BJ (cell line): ENCODE measurements at places on chromosomes 2 and 18. TPM values are rescaled to one million over a fixed set of nuclear protein-coding genes. Genes with fewer than 3 reads are reported as not detected.
A peak's percentile ranks its signal among the peaks of the same experiment; 100 is the strongest.

DNA sequence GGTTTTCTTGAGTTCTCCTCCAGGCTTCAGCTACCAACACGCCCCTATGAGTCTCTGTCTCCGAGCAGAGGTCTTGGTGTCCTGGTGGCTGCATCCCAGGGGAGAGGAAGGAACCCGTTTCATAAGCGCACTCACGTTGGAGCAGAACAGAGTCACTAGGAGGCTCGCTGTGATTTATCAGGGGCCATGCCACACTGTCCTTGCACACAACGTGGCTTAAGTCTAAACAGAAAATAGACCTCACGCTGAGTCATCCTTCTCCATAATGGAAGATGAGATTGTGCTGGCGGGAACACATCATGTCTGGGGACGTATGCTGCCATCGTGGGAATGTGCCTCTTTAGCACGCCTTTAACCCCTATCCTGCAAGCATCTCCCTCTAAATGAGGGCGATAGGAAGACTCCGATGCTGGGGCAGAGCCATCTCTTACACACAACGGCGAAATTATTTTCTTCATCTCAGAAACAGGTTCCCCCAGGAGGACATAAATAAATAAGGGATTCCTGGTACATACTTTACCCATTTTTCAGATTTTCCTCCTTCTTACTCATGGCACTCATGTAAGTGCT lies 211.4 kb downstream of the KLHL29 start:
- DNase-seq, result peak; percentile 31

DNA sequence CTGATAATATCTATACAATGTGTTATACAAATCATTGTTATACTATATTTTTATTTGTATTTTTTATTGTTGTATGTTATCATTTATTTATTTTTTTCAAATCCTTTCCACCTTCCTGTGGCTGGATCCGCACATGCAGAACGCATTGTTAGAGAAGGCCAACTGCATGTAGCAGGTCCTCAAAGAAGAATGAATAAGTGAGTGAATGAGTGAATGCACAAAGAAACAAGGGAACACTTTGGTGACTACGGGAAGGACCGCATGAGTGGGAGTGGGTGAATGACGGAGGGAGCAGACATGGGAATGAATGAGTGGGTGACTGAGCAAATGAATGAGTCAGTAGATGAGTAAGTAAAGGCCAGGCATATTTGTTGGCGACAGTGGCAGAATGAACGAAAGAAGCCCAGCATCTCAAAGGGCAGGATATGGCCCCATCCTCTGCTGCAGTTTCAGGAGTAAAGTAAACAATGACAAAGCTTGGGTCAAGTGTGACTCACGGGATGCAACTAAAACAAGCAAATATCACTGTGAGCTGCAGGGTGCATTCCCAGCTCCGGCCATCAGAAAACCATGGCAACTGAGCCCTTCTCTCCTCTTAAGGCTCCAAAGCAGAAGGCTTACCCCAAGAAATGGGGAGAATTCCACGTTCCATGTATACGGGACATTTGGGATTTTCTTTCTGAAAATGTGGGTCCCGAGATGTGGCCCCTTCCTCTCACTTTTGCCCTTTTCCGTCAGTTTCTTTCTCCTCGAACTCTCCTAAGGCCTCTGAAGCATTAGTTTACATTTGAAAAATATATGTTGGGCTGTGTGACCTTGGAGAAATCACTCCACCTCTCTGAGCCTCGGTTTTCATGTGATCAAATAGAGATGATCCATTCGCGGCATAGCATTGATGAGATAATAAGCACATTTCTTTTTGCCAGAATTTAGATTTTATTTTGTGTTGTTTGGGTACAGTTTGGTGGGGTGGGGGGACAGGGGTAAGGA lies 24.5 kb downstream of the KCNF1 start:
- DNase-seq, result peak; percentile 97

GRCh38 chr18:40930211-40930882 lies 1024.7 kb upstream of the PIK3C3 start:
- DNase-seq, result no peak

Gene ABCG8
- polyA plus RNA-seq, result not detected in 2 replicates

- peak; percentile 43 for DNase-seq
These were observed 94.7 kb upstream of the ARHGAP15 start for GRCh38 chr2:143034292-143035074.

Gene SERPINB11
- not detected in 2 replicates for polyA plus RNA-seq

DNA sequence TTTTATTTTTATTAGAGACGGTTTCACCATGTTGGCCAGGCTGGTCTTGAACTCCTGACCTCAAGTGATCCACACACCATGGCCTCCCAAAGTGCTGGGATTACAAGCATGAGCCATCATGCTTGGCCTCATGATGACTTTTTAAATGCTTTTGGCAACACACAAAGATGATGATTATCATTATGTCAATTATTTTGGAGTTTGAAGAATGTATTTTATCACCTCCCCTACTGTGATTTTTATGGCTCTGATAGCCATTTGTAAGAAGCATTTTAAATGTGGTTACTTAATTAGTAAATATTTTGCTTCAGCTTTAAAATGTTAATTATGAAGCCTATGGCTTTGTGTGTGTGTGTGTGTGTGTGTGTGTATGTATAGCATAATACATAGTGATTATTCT lies 45.1 kb upstream of the RAB27B start:
- no peak for DNase-seq

GRCh38 chr2:135063210-135063609 lies 11.1 kb downstream of the RAB3GAP1 start:
- DNase-seq, result no peak

Gene SCN2A
- 0.05 and 0.07 TPM in 2 replicates for polyA plus RNA-seq

DNA sequence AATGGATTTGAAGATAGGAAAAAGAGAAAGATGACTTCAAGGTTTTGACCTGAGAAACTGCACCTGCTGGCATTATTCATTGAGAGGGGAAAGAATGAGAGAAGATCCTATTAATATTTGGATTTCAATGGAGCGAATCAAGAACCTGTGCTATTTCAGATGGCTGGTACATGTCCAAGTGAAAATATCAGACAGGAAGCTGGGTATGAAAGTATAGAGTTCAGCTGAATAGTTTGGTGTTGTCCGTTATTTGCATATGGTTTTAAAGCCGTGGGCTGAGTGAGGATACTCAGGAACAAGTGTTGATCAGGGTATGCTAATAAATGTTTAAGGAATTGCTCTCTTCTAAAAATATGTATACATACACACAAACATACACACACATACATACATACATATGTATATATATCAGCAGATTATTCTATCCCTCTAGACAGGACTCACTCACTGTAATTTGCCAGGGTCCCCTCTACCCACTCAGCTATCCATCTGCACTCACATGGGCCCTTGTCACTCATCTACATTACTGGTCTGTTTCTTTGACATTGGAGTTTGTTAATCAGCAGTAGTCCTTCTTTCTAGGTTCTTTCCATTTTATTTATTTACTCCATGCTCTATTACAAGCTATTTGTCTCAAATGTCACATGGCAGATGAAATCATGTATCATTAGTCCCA lies 33.9 kb upstream of the IKZF2 start:
- no peak for DNase-seq

Gene ACYP2
- 7.0 and 9.7 TPM in 2 replicates for polyA plus RNA-seq

Gene HOXD1
- polyA plus RNA-seq, result not detected in 2 replicates

Gene SCTR
- not detected in 2 replicates for polyA plus RNA-seq

DNA sequence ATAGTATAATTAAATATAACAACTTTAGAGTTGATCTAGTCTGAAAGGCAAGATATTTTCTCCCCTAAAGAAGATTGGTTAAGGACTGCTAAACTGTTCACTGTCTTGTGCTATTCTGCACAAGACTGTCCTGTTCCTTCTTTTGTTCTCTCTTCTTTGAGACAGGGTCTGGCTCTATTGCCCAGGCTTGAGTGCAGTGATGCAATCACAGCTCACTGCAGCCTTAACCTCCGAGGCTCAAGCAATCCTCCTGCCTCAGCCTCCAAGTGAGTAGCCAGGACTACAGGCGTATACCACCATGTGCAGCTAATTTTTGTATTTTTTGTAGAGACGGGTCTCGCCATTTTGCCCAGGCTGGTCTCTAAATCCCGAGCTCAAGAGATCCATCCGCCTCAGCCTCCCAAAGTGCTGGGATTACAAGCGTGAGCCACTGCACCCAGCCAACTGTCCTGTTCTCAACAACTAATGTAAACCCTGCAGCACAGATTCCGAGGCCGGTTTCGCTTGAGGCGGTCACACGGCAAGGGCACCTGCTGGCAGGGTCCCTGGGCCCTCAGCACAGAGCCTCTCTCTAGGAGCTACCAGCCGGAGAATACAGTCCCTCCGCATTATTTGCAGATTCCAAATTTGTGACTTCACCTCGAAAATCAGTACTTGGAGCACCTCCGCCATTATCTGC lies 16.4 kb downstream of the PXDN start:
- DNase-seq, result no peak

Gene FSHR
- not detected in 2 replicates for polyA plus RNA-seq

- no peak for DNase-seq
These were observed 181.1 kb upstream of the ARL4C start for GRCh38 chr2:234677758-234678538.

DNA sequence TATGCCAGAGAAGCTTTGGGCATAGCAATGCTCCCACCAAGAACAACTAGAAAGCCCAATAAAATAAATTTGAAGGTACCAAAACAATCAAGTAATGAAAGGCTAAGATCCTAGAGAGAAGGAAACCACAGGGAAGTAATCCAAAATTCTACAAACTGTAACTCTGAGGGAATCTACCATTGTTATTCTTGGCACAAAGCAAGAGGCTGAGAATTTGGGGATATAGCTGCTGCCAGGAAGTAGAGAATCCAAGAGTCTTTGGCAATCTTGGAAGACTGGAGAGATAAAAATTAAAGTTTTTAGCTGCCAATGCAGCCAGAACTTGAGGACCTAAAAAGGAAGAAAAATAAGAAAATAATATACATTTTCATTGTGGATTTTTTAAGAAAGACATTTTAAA lies 68.5 kb downstream of the PIGN start:
- peak; percentile 43 for DNase-seq

GRCh38 chr2:83340424-83340823 lies 1118.7 kb downstream of the SUCLG1 start:
- DNase-seq, result no peak

Gene CDK15
- polyA plus RNA-seq, result 8.2 and 11.4 TPM in 2 replicates
